ENCODE measurements at places on chromosomes 2 and 18. TPM values are rescaled to one million over a fixed set of nuclear protein-coding genes. Genes with fewer than 3 reads are reported as not detected.

DNA sequence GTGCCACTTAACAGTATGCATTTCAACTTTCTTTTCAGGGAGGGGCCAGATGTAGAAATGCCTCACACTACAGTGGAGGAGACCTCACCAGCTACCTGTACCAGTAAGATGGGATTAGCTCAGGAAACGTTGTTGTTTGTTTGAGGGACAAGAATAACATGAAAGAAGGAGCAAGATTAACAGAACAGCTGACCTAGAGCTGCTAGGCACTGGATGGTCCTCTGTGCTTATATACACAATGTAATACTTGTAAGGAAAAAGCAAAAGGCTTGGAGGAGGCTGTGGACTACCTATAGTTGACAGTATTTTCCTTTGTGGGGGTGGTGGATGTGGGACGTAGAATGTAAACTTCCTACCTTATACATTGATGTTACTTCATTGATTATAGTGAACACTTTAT lies 154.4 kb downstream of the FMNL2 start:
- no peak for DNase-seq

DNA sequence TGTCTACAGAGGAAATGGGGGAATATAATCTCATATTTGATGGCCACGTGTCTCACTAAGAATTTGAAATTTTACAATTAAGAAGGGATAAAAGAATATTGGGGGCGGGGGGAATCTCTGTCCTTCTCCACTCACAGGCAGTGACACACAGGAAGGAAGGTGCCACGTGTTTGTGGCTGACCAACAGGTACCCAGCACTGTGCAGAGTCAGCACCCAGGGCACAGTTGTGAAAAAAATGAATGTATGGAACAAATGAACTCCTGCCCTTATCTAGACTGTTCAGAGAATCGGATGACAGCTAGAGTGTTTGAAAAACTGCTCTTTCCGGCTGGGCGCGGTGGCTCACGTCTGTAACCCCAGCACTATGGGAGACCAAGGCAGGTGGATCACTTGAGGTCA lies 317.0 kb upstream of the MYT1L start:
- no peak for DNase-seq

DNA sequence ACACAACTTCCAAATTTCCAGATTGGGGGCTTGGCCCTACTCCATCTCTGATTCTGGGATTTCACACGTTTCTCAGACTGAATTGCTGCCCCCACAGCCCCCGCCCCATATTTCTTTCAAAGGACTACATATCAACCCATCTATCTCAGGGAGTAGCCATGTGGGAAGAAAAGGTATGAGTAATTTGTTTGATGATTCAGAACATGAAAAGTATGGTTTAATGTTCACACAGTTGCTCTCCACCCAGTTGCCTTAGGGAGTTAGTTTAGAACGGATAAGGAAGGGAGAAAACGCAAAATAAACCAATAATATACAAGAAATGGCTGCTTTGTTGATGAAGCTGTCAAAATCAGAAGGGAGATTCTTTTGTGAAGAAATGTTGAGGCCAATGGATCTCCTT lies 145.1 kb downstream of the PIEZO2 start:
- DNase-seq = no peak

GRCh38 chr2:232942831-232943230 lies 70.2 kb downstream of the NGEF start:
- DNase-seq = no peak

- peak; percentile 40 for DNase-seq
Observed at GRCh38 chr2:239814116-239814860, 210.9 kb downstream of the NDUFA10 start.

DNA sequence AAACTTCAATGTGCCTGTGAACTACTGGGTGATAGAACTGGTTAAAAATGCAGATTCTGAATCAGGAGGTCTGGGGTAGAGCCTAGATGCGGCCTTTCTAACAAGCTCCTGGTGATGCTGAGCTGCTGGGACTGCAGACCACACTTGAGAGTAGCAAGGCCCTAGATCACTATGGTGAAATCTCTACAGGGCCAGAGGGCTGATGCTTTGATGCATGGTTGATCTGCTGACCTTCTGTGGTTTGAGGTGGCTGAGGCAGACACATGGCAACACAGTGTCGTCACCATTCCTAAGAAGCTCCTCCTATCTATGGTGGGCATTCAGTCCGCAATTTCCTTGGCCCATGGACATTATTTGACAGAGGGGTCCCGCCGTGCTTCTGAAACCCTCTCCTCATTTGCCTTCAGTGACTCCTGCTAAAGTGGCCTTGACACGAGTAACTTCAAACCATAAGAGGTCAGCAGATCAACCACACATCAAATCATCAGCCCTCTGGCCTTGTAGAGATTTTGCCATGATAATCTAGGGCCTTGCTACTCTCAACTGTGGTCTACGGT lies 19.8 kb downstream of the CCDC68 start:
- no peak for DNase-seq

- DNase-seq = no peak
Observed at GRCh38 chr2:98013407-98014042, 17.8 kb upstream of the TMEM131 start.

GRCh38 chr18:22318745-22319407 lies 98.8 kb downstream of the CTAGE1 start:
- DNase-seq = no peak

GRCh38 chr2:45072862-45073237 lies 63.6 kb upstream of the SIX2 start:
- DNase-seq = no peak

GRCh38 chr2:73103018-73103542 lies 9.7 kb downstream of the RAB11FIP5 start:
- no peak for DNase-seq

DNA sequence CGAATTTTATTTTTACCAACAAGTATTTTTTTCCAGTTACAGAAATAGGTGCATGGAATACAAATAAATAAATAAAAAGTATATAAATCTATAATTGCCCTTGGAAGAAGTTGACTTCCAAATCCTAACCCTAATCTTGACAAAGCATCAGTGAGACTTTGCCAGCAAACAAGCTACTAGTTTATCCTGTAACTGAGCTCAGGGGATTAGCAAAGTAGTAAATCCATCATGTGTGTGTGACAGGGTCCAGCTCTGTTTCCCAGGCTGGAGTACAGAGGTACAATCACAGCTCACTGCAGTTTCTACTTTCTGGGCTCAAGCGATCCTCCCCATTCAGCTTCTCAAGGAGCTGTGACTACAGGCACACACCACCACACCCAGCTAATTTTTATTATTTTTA lies 948.0 kb upstream of the CNTNAP5 start:
- no peak for DNase-seq

- DNase-seq = no peak
Observed at GRCh38 chr18:46398625-46399024, 258.4 kb downstream of the LOXHD1 start.

- DNase-seq = peak; percentile 44
Observed at GRCh38 chr2:165015052-165015642, 59.8 kb upstream of the SLC38A11 start.

DNA sequence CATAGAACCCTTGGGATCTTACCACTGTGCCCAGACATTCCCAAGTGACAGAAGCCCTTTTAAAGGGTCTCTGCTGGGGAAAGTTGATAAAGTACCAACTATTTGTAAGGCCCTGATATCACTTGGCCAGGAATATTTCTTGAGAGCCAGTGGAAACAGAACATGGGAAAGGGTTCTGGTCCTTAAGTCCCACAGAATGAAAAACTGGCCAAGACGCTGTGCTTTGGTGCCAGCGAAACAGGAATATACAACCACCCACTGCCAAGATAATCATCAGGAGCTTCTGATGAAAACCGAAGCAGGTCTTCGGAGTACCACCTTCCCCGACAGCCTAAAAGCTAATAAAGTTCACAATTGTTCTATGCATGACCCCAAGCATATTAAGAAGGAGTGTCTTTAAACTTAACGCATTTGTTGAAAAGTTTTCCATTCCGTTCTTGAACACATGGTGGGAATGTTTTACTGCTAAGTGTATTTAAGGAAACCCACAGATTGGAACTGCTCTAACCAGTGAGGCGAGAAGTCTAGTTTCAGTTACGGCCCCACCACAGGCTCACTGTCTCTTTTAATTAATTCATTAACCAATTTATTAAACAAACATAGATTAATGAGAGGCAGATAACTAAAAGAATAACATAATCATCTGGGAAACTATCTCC lies 152.6 kb downstream of the ANKRD44 start:
- DNase-seq = no peak

DNA sequence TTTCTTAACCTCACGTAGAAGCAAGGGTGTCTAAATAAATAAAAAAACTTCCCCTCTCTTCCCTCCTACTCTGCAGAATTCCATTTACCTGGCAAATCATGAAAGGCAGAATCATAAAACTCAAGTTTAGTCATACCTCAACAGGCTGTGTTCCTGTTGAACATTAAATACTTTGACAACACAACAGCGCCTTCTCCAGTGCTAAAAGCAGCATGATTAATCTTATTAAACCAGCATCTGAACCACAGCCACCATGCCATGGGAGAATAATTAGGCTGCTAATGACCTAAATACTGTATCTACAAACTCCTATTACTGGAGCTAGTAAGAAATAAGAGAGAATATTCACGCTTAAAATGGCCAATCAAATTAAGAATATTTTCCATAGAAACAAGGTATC lies 68.1 kb downstream of the CDH2 start:
- DNase-seq = no peak

DNA sequence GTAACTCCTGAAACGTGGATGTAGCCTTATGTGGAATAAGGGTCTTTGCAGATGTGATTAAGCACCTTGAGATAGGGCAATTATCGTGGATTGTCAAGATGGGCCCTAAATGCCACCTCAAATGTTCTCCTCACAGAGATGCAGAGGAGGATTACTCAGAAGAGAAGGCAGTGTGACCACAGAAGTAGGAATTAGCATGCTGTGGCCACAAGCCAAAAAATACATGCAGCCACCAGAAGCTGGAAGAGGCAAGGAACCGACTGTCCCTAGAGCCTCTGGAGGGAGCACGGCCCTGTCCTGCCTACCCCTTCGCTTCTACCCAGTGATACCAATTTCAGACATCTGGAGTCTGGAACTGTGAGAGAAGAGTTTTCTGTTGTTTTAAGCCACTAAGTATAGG lies 47.3 kb upstream of the MGAT5 start:
- no peak for DNase-seq

GRCh38 chr18:23684515-23685197 lies 4.6 kb upstream of the LAMA3 start:
- no peak for DNase-seq

DNA sequence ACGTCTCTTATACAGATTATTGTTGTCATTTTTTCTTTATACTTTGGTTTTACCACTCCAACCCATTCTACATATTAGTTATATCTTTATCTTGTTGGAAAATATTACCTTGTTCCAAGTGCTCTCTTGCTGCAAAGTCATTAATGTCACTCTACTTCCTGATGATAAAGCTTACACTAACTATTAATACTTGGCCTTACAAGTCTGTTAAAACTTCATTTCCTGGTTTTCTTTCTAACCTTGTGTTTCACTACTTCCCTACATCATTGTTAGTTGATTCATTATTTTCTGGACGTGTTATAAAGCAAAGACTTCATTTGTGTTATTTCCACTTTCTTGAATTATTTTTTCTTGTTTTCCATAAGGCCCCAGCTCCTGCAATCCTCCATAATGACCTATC lies 382.6 kb upstream of the CDH20 start:
- no peak for DNase-seq

GRCh38 chr2:109266496-109266895 lies 137.5 kb downstream of the SH3RF3 start:
- DNase-seq = no peak

DNA sequence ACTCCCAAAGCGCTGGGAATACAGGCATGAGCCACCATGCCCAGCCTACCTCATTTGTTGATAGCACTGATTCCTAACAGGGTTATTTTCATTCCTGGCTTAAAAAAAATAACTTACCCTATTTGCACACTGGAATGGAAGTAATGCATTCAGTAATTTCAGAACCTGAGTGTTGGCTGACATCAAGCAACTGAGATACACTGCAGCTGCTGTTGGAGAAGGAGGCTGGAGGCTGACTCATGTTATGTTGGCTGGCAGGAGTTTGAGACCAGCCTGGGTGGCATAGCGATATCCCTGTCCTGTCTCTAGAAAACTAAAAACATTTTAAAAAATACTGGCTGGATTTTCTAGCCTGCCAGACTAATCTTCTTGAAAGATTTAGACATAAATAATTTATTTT lies 385.1 kb upstream of the MEX3C start:
- DNase-seq = no peak

- DNase-seq = no peak
Observed at GRCh38 chr18:33923980-33924379, 300.7 kb downstream of the NOL4 start.

DNA sequence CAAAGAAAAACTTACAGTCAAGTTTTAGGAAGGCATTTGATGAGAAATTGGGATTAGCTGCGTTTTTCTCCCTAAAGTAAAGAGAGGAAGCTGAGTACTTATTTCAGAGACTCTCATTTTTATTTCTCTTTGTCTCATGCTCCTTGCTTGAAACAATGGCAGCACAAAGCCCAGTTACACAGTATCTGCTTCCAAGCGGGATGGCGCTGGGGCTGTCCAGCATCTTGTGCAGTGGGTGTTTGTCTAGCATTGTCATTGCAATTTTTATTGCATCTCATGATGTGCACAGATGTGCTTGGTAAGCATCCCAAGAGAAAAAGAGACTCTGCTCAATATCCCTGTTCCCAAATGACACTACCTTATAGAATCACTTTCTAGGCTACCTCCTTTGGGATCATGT lies 102.8 kb upstream of the ZNF521 start:
- DNase-seq = no peak

- no peak for DNase-seq
Observed at GRCh38 chr18:33541316-33541715, 36.7 kb upstream of the ASXL3 start.

- no peak for DNase-seq
Observed at GRCh38 chr18:77127769-77128671, 4.6 kb downstream of the MBP start.

- DNase-seq = no peak
Observed at GRCh38 chr2:75431763-75432162, 129.0 kb downstream of the EVA1A start.

GRCh38 chr2:129078548-129078947 lies 759.9 kb upstream of the HS6ST1 start:
- no peak for DNase-seq

GRCh38 chr2:226652983-226653765 lies 146.4 kb downstream of the IRS1 start:
- DNase-seq = no peak

LIMS3 gene
- 3.4 TPM for polyA plus RNA-seq

DSC3 gene
- polyA plus RNA-seq = 3.0 TPM

STPG4 gene
- not detected for polyA plus RNA-seq

SLC14A1 gene
- 4.7 TPM for polyA plus RNA-seq

MAL gene
- polyA plus RNA-seq = 345 TPM

INO80B gene
- polyA plus RNA-seq = 20.2 TPM

ACTG2 gene
- polyA plus RNA-seq = 1.5 TPM

HRH4 gene
- polyA plus RNA-seq = 0.20 TPM

PSMA8 gene
- not detected for polyA plus RNA-seq

FOXI3 gene
- polyA plus RNA-seq = 0.17 TPM

ACOXL gene
- 0.93 TPM for polyA plus RNA-seq
